Heart left ventricle (tissue), 16 donors: ENCODE measurements at places on chromosomes 11 and 22. TPM values are rescaled to one million over a fixed set of nuclear protein-coding genes. Genes with fewer than 3 reads are reported as not detected.

The ME3 gene
- 24.1 TPM for polyA plus RNA-seq

The MTMR2 gene
- 16.7 TPM for polyA plus RNA-seq

The ASRGL1 gene
- 6.2 TPM for polyA plus RNA-seq

The SPCS2 gene
- polyA plus RNA-seq, result 117 TPM

The GCAT gene
- polyA plus RNA-seq, result 26.7 TPM

The LRRN4CL gene
- polyA plus RNA-seq, result 1.3 TPM

The WT1 gene
- 1.0 TPM for polyA plus RNA-seq

The CD248 gene
- 6.0 TPM for polyA plus RNA-seq

The KCNE3 gene
- polyA plus RNA-seq, result 1.4 TPM

The HTR3A gene
- not detected for polyA plus RNA-seq

The CATSPER1 gene
- 0.12 TPM for polyA plus RNA-seq

The FAM89B gene
- 46.6 TPM for polyA plus RNA-seq

The P2RX6 gene
- polyA plus RNA-seq, result 0.72 TPM

The DMC1 gene
- 0.12 TPM for polyA plus RNA-seq

The PRSS23 gene
- 15.9 TPM for polyA plus RNA-seq
